Myocyte (in vitro differentiated cells): ENCODE measurements at places on chromosomes 2 and 18. TPM values are rescaled to one million over a fixed set of nuclear protein-coding genes. Genes with fewer than 3 reads are reported as not detected.

The TFPI gene
- total RNA-seq: 151 and 170 TPM in 2 replicates

The GPC1 gene
- 757 and 1,139 TPM in 2 replicates for total RNA-seq

The SAG gene
- total RNA-seq: not detected in 2 replicates

The GCG gene
- total RNA-seq: not detected in 2 replicates

The SP3 gene
- total RNA-seq: 53.2 and 73.6 TPM in 2 replicates

The ABCA12 gene
- total RNA-seq: 0.05 and 0.10 TPM in 2 replicates

The AQP12B gene
- not detected in 2 replicates for total RNA-seq

The POTEC gene
- not detected in 2 replicates for total RNA-seq

The SLC19A3 gene
- total RNA-seq: 0.29 TPM in 1 of 2 replicates, not detected in the other

The ACTR1B gene
- total RNA-seq: 81.1 and 87.4 TPM in 2 replicates

The FOSL2 gene
- total RNA-seq: 106 and 124 TPM in 2 replicates

The C2orf81 gene
- total RNA-seq: 0.26 and 1.4 TPM in 2 replicates
